Stimulated activated CD8-positive, alpha-beta memory T cell treated with anti-CD3 and anti-CD28 coated beads, Interleukin-4, amount 100 ng/mL, for 4 hours (primary cell): ENCODE measurements at places on chromosomes 2 and 18.

DNA sequence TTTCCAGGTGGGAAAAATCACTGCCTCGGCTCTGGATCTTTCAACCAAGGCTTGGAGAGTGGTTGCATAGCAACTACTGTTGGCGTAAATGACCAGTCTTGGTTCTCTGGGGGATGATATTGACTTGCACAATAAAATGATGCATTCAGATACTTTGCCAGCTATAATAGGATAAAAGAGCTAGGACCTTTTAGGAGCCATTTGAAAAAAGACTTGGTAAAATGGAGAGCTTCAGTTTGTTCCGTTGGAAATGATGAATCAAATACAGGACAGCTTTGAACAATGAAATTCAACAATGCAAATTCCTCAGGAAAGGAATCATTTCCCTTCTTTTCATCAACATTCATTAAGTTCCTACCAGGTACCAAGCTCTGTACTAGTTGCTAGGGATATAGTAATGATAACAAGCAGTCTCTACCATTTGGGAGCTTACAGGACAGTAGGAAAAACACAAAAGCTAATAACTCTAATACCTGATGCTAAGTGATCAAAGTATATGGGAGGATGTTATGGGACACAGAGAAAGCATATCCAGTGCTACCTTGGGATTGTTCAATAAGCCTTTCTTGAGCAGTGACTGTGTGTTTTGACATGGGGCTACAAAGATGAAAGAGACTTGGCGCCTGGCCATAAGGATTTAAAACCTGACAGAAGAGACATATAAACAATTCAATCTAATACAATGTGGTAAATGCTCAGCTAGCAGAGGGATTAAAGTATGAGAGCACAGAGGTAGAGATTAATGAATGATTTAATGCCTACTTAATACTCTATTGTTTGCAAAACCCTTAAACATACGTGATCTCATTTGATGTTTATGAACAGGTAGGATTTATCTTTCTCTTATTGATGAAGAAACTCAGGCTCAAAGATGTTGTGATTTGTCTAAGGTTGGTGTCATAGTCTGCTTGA is 110.7 kb downstream of the QPCT start:
- no peak for DNase-seq

DNA sequence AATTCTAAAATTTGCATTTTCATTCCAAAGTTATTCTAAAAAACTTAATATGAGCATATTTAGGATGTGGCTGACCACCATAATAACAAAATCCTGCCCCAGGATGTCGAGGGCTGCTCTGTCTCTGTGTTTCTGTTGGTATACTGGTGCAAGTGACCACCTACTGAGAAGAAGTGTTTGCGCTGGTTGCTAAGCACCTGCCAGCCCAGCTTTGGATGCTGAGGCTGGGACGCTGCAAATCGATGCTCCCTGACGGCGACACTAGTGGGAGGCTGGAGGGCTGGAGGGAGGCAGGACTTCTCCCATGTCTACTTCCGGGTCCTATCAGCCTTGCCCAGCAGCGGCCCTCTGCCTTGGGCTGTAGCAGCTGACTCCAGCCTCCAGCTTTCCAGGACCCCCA is 45.0 kb downstream of the LAMA1 start:
- no peak for DNase-seq

DNA sequence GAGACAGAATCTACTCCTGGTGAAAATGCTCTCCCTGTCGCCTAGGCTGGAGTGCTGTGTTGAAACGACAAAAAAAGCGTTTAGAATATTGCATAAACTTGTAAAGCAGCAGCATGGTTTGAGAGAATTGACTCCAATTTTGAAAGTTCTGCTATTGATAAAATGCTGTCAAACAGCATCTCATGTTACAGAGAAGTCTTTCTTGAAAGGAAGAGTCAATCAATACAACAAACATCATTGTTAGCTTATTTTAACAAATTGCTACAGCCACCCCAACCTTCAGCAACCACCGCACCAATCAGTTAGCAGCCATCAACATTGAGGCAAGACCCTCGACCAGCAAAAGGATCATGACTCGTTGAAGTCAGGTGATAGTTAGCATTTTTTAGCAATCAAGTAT is 6.9 kb downstream of the C2orf76 start:
- DNase-seq, result no peak

GRCh38 chr2:64025741-64026140 is 6.5 kb upstream of the VPS54 start:
- no peak for DNase-seq

DNA sequence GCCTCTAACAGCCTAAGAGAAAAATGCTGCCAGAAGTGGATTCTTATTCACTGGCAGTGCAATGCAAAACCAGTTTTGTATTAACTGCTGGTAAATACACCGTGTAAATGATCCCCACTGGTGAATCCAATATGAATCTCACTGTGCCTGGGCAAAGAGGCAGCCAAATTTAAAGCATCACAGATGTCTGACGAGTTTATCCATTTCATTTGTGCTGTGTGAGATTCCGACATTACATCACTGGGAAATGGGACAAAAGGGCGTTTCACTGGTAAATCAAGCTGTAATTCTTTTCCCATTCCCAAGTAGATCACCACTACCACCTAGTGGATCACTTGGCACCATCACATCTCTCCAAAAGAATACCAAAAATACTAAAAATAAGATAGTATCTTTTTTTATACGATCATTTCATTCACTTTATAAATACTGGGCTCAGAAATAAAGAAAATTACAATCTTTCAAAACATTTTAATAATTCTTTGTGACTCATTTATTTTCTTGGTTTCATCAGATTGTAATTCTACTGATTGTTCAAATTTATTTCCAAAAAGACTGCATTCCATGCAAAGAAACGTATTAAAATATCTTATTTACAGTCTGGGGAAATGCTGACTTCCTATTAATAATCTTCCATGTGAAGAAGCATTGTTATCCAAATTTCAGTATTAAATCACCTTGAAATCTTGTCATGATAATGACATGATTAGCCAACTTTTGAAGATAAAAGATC is 125.6 kb downstream of the GRB14 start:
- DNase-seq, result no peak

GRCh38 chr2:189091253-189091652 is 88.3 kb downstream of the COL5A2 start:
- no peak for DNase-seq
